Spleen (tissue), 13 donors: ENCODE measurements at places on chromosomes 7 and 10. TPM values are rescaled to one million over a fixed set of nuclear protein-coding genes. Genes with fewer than 3 reads are reported as not detected.

GRCh38 chr10:129627442-129627841, 160.4 kb downstream of the MGMT start:
- no peak for DNase-seq

DNA sequence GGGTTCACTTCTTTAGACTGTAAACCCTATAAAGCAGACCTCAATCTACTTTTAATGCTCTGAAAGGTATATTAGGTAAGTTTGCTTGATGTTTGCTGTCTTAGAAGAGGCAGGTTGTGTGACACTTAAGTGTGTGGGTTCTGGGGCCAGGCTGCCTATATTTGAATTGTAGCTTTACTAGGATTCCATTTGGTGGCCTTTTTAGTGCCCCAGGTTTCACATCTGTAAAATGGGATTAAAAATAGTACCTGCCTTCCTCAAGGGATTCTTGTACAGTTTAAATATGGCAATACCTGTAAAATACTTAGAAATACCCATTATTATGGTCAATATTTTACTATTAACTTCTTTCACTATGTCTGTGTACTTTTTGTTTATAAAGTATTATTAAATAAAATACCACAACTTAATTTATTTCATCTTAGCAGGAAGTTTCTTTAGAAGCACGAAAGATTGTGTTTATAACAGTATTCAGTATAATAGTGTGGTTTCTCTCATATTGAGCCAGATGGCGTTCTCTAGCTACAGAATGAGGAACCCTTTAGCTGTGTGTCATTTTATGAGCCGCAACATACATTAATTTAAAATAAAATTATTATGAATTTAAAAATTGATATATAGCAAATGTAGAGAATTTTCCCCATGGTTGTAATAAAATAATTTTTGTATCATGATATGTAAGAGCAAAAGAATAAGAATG, 94.2 kb downstream of the CDK14 start:
- DNase-seq = no peak

- no peak for DNase-seq
Observed at GRCh38 chr10:74988054-74988775, 123.2 kb upstream of the SAMD8 start.

DNA sequence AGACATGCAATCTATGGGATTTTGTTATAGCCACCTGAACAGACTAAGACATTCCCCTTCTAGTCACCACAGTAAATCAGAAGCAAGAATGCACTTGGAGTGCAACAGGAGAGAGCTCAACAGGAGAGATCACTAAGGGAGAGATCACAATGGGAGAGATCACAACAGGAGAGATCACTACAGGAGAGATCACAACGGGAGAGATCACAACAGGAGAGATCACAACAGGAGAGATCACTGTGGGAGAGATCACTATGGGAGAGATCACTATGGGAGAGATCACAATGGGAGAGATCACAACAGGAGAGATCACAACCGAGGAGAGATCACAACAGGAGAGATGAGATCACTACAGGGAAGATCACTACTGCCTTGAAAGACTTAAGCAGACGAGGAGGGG, 238.5 kb upstream of the PITRM1 start:
- DNase-seq = no peak

- DNase-seq = no peak
Observed at GRCh38 chr10:61160253-61160652, 216.3 kb upstream of the RHOBTB1 start.

DNA sequence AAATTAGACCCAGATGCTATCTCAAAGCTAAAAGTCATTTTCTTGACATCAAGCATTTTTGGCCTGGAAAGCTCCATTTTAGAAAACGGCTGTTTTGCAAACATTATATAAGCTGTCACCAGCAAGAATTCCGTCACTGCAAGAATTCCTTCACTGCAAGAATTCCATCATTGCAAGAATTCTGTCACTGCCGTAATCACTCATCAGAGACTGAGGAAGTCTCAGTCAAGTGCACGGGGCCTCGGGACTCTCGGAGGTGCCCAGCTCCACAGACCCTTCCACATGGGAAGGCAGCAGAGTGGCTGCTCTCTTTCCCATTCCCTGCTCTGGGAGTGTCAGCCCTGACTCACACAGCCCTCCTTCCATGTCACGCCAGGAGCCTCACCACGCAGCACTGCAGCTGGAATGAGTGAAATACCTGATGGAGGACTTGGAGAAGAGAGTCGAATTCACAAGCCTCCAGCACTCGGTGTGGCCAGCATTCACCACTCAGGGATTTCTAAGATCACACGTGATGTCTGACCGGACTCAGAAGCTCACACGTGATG, 168.3 kb downstream of the PTPRN2 start:
- DNase-seq = no peak

DNA sequence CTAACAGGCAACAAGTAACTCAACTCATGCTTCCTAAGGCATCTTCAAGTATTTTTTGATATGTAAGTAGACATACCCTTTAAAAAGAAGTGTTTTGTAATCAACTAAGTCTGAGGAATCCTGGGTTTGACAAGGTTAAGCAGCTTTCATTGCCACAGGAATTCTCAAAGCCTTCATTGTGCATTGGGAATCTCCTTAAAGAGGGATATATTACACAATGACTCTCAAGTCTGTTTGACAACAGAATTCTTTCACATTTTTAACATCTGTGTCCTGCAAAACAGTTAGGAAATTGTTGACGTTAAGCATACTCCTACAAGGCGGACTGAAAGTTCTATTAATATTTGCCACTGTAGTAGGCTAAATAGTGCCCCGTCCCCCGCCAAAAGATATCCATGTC, 71.4 kb downstream of the SGMS1 start:
- DNase-seq = no peak

GRCh38 chr7:102222445-102222844, 64.2 kb upstream of the SH2B2 start:
- DNase-seq = no peak

DNA sequence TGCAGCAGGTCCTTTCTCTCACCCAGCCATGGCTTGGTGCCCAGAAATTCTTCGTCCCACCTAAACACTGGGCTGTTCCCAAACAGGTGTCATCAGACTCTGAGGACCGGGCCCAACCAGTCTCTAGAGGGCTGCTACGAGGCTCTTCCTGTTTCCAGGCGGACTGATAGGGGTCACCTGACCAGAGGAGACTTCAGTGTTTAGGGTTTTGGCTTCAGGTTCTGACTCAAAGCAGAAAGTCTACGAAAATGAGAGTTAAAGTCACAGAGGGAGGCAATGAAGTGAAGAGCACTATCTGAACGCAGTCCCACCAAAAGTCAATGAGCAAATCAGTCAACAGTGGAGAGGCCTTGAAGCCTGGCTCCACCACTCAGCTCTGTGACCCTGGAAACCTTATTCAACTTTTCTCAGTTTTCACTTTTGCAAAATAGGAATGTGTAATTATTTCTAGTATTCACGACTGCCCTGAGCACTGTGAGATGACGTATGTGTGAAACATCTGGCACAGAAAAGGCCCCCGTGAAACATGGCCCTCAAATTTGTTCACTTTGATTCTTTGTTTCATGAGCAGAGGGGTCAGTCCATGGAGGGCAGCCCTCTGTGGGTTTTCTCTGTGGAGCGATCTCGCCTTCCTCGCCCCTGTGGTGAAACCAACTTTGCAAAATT, 189.9 kb upstream of the PDE1C start:
- DNase-seq = no peak

GRCh38 chr7:142024547-142024946, 28.9 kb downstream of the MGAM start:
- DNase-seq = no peak

GRCh38 chr10:70286616-70287015, 2.8 kb upstream of the NPFFR1 start:
- no peak for DNase-seq

DNA sequence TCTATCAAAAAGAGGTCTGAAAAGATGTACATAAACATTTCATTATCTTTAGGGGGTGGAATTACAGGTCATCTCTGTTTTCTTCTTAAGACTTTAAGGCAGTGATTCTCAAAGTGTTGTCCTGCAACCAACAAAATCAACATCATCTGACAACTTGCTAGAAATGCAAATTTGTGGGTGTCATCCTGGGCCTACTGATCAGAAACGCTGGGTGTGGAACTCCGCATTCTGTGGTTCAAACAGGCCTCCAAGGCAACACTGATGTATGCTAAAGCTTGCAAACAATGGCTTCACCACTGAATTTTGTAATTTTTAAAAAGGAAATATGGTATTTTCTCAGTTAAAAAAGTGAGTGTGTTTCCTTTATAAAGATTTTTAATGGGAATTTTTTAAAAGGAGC, 402.0 kb upstream of the LRRN3 start:
- no peak for DNase-seq

DNA sequence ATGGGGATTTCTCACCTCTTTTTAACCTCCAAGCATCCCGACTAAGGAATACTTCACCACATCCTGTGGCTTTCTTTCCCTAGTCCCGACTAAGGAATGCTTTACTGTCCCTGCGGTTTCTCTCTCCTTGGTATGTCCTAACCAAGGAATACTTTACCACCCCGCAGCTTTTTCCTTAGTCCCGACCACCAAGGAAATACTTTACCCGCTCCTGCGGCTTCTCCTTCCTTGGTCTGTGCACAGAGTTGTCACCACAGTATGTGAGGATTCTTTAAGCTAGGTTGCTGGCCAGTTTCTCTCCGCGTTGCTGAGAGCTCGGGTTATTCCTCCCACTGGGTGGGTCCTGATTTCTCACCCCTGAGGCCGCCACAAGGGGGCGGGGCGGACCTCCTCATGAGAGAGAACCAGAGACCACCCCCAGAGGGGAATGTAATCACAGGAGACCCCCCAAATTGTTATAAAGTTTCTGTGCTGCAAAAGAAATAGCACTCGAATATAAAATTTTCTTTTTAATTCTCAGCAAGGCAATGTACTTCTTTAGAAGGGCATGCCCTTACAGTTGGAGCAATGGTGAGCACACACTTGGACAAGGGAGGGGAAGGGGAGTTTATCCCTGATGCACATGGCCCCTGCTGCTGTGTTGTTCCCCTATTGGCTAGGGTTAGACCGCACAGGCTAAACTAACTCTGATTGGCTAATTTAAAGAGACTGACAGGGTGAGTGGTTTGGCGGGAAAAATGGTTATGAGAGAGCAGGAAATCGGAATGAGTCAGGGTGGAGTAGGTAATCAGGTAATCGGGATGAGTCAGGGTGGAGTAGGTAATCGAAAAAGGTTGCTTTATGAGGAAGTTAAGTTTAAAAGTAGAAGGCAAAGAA, 12.8 kb downstream of the SUGCT start:
- no peak for DNase-seq

DNA sequence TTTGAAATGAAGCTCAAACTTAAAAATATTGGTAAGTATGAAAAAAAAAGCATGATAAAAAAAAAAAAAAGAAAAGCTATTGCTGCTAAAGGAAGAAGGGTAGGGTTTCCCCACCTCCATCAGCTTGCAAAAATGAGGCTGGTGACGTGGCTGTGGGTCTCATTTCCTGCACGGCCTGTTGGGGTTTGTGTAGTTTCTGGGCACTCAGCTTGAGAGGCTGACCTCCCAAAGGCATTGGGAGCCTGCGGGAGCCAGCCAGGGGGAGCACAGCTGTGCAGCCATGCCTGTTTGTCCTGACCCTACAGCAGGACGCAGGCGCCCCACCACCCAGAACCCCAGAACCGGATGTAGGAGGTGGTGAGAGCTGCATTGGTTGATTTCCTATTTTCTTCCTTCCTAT, 48.8 kb upstream of the CARD11 start:
- peak; percentile 89 for DNase-seq

DNA sequence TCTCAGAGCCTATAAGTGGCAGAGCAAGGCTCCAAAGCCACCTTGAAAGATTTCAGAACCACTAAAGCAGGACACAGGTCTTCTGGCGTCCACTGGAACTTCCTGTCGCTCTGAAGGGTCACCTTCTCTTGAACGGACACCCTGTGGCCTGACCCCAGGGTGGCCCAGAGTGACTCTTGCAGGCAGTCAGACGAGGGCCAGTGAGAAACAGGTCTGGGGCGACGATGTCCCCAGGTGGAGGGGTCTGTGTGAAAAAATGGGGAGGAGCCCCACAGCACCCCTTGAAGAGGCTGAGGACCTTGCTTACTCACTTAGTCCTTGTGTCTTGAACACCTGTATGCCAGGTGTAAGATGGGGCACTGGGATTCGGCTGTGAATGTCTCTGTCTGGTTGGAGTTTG, 946 bp upstream of the RASGEF1A start:
- no peak for DNase-seq

Gene IL2RA
- total RNA-seq = 22.8 TPM

Gene FGFBP3
- 0.87 TPM for total RNA-seq

Gene CDHR3
- 3.8 TPM for total RNA-seq

Gene EPO
- 0.42 TPM for total RNA-seq

Gene SYT15
- 3.2 TPM for total RNA-seq

Gene FAM131B
- 0.82 TPM for total RNA-seq

Gene ENKUR
- total RNA-seq = 0.85 TPM

Gene SPDYE11
- total RNA-seq = not detected

Gene GIMAP5
- total RNA-seq = 172 TPM

Gene TRPV5
- total RNA-seq = not detected

Gene ABCB1
- 4.7 TPM for total RNA-seq

Gene STYXL1
- total RNA-seq = 20.5 TPM
